ENCODE measurements at places on chromosomes 6 and 20.

DNA sequence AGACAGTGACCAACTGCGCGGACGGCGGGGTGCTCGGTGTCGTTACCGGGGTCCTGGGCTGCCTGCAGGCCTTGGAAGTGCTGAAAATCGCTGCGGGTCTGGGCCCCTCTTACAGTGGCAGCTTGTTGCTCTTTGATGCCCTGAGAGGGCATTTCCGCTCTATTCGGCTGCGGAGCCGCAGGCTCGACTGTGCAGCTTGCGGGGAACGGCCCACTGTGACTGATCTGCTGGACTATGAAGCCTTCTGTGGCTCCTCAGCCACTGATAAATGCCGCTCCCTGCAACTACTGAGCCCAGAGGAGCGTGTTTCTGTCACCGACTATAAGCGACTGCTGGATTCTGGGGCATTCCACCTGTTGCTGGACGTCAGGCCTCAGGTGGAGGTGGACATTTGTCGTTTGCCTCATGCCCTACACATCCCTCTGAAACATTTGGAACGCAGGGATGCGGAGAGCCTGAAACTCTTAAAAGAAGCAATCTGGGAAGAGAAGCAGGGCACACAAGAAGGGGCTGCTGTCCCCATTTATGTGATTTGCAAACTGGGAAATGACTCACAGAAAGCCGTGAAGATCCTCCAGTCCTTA is 1.0 kb downstream of the MOCS3 start:
- no peak for DNase-seq

GRCh38 chr6:168741942-168742782 is 301.2 kb downstream of the SMOC2 start:
- DNase-seq, result no peak

DNA sequence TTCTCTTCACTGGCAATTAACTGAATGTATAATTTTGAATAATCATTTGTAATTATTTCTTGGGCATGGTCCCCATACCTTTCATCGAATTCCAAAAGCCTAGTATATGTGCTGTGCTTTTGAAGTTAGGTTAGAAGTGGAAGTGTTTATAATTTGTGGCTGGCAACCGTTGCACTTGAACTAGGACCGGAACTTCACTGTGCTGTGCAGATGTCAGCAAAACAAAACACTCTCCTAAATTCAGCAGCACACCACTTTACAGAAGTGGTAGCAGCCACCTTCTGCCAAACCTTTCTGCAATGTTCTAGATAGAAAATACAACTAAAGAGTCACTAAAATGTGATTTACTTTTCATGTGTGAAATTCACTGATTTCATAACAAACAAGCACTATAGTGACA is 111.9 kb downstream of the FAM83B start:
- DNase-seq, result no peak

DNA sequence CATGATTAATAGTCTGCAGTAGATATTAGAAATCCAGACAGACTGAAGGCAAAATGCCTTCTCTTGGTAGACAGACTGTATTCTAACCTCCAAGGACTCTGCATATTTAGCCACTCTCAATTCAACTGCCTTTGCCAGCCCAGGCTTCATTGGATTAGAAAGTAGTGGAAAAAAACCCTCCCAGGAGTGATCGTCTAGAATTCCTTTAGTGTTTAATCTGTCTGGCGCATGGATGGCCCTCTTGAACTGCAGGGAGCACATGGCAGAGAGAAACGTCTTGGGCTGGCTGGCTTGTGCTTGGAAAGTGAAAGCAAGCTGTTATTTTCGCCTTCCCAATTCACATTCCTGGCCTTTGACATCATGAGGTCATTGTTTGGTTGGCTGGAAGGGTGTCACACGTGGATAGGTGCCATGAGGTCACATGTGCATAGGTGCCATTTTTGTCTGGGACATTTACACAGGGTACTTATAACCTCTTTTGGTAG is 30.9 kb upstream of the NEDD9 start:
- DNase-seq, result no peak

- no peak for DNase-seq
Observed at GRCh38 chr6:46926481-46926880, 4.7 kb upstream of the ADGRF5 start.

DNA sequence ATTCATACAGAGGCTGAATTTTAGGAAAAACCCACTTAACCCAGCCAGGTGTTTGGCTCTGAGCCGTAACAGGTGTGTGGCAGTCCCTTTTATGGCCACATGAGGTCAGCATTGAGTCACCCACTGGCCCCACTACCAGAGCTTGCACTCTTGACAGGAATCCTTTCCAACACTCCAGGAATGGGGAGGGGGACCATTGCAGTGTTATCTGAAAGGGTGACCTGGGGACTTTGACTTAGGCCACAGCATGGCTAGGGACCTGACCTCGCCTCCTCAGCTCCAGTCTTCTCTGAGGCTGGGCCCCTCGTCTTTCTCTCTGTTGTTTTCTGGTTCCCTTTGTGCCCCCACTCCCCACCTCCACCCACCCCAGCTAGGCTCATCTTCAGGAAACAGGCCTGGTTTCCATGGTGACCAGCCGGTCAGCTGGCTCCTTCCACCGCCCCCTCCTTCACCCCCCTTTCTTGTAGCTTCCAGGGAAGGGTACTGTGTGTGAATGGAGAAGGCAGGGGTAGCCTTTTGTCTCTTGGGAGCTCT is 2.1 kb upstream of the TMEM151B start:
- DNase-seq, result peak; percentile 62
